Natural killer cell treated with Interleukin-12 subunit alpha and Interleukin-12 subunit beta and Interleukin-15 and Interleukin-18, amount 100 ng/mL, for 72 hours (primary cell): ENCODE measurements at places on chromosomes 1 and 21. TPM values are rescaled to one million over a fixed set of nuclear protein-coding genes. Genes with fewer than 3 reads are reported as not detected.
A peak's percentile ranks its signal among the peaks of the same experiment; 100 is the strongest.

DNA sequence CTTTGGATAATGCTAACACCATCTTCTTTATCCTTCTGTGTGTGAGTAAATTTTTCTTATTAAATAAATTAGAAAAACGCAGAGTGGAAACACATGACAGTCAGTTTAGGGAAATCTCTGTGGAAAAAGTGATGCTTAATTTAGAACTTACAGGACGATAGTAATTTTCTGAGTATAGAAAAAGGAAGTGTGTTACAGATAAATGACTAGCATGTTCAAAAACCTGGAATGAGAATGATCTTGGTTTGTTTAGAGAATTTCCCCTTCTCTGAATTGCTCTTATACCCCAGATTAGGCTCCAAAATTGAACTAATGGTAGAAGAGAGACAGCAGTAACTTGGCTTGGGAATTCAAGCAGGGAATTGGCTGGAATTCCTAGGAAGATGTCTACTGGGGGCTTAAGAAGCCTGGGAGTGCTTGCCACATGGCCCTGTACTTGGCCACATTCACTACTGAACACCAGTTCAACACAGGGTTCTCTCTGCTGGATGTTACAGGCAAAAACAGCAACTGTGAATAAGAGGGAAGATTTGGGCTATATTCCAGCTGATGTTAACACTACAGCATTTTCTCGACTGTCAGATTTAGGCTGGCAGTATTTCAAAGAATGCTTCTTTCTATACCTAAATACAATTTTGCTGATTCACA, 1004.2 kb downstream of the TTLL7 start:
- no peak for DNase-seq

The TFAP2E gene
- 3.3 TPM for total RNA-seq

The PLEKHG5 gene
- 0.81 TPM for total RNA-seq

The SLAMF1 gene
- total RNA-seq = 86.2 TPM

DNA sequence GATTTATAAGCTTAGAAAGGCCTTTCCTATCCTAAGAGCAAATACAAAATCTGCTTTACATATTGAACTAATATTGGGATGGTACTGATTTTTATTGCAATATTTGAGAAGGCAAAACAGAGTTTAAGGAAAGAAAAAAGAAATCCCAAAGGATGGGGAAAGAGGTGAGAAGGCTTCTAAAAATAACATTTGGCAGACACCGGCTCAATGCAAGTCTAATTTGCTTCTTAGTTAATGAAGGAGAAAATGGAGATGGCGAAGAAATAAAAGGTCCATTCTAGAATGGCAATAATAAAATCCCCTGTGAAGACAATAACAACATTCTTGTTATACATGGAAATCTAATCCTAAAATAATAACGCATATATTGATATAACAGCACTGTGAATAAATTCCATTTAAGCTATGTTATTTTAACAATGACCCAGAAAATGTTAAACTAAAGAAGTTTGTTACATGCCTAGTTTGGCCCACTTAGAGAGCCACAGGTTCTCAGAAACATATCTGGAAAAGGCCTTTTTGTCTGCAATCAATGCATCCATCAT, 117.7 kb downstream of the HLCS start:
- no peak for DNase-seq

DNA sequence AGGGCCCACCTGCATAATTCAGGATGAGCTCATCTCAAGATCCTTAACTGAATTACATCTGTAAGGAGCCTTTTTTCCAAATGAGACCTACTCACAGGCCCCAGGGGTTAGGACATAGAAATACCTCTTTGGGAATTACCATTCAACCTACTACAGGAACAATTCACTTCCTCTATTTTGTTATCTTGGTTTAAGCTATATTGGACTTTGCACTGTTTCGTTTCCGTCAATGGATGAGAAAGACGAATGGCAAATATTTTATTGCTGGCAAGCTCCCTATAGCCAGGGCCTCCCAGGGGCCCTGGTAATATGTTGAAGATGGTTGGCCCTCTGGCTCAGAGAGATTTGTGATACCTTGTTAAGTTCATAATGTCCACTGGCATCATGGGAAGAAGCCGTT, 384.2 kb upstream of the DUSP10 start:
- no peak for DNase-seq

DNA sequence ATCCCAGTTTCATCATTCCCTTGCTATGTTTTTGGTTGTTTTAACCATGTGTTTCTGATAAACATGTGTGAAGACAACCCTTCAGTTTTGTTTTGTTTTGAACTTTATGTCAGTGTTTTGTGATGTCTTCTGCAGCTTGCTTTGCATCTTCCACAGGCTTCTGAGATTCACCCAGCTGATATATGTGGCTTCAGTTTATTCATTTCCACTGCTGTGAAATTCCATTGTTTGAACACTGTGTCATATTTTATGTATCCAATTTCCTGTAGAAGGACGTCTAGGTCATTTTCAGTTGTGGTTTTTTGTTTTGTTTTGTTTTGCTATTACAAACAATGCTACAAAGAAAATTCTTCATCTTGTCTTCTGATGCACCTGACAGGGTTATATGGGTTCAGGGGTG, 27.2 kb upstream of the SLC26A9 start:
- no peak for DNase-seq

- DNase-seq = peak; percentile 51
Observed at GRCh38 chr1:228349701-228350171, 56.9 kb downstream of the TRIM11 start.

The S100A10 gene
- total RNA-seq = 152 TPM

The SPRR5 gene
- not detected for total RNA-seq

GRCh38 chr1:59404796-59405195, 107.9 kb downstream of the FGGY start:
- DNase-seq = no peak

GRCh38 chr1:210233216-210233494, 559 bp downstream of the SERTAD4 start:
- no peak for DNase-seq

DNA sequence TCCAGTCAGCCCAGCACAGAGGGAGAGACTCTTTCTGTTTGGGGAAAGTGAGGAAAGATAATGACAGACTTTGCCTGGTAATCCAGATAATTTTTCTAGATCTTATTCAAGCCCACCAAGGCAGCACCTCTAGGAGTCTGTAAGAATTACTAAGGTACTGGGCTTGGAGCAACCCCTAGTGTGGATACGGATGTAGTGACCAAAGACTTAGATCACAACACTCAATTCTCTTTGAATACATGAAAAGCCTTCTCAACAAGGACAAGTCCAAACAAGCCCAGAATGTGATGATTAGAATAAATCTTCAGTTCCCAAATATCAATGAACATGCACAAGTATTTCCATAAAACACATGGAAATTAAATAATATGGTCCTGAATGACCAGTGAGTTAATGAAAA, 206.9 kb downstream of the MRPL39 start:
- DNase-seq = no peak

DNA sequence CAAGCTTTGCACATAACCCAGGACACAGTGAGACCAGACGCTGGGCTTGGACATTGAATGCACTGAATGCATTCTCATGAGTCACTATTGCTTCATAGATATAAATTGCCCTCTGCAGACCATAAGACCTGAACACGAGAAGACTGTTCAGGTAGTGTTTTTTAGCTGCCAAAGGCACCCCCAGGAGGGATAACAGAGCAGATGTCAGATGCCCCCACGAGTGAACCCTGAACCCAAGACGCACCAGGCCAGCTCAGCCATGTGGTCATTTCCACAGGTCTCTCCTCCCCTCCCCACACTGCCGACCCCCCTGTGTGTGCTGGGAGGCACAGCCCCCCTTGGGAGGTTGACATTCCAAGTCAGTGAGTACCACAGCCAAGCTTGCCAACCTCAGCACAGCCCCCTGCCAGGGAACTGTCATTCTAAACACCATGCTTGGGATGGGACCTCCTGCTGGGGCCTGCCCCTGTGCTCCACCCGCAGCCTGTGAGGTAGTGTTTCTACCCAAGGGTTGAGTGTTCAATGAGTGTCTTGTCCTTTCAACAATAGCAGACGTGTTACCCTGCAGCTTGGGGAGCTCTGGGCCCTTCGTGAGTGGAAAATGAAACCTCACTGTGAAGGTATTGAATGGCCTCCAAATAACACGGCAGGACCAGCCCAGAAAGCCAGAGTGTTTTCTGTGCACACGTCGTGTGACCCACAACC, 68.2 kb downstream of the PSMG1 start:
- DNase-seq = peak; percentile 45

The CFAP107 gene
- total RNA-seq = not detected

The BCAN gene
- total RNA-seq = 0.36 TPM

DNA sequence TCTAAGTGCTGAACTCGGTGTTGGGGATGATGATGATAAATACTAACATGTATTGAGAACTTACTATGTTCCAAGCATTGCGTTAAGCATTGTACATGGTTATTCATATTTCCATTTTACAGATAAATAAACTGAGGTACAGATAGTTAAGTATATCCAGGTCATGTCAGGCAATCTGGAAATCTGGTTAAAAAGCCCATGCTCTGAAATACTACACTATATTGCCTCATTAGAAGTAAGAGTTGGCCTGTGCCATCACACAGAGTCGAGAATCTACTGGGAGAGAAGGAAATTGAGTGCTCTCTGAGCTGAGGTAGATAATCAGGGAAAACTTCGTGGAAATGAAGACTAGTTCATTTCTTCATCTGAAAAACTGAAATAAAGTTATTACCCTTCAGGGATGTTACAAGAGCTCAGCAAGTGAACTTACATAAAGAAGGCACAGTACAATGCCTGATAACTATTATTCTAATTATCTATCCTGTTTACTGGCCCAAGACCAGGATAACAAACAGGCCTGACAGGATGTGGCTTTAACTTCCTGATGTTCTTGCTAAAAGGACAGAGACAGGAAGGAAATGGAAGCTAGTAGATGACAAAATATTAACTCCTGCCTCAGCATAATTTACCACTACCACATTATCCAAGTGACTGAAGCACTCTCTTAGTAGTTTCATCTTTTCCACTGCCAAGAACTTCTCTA, 85.6 kb downstream of the EPS15 start:
- DNase-seq = no peak

DNA sequence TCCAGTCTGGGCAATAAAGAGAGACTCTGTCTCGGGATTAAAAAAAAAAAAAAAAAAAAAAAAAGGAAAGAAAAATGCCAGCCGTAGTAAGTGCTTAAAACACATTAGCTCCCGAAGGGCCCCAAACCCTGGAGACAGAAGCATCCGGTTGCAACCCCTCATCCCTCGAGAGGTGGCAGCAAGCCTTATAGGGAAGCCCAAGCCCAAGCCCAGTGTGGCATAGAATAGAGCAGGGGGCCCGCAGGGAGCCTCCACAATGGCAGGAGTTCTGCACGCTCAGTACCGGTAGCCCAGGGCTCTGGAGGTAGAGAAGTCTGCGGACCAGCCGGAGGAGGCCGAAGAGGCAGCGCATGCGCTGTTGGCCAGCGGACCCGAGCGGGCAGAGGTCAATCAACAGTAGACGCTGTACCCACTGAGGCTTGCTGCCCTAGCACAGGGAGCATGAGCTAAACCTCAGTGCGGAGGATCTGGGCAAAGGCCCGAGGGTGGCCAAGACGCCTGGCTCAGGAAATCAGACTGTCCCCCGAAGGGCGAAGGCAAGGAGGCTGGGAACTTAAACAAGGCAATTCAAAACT, 34.1 kb upstream of the C1orf198 start:
- DNase-seq = no peak

GRCh38 chr1:219568733-219569132, 44.2 kb downstream of the ZC3H11B start:
- no peak for DNase-seq

DNA sequence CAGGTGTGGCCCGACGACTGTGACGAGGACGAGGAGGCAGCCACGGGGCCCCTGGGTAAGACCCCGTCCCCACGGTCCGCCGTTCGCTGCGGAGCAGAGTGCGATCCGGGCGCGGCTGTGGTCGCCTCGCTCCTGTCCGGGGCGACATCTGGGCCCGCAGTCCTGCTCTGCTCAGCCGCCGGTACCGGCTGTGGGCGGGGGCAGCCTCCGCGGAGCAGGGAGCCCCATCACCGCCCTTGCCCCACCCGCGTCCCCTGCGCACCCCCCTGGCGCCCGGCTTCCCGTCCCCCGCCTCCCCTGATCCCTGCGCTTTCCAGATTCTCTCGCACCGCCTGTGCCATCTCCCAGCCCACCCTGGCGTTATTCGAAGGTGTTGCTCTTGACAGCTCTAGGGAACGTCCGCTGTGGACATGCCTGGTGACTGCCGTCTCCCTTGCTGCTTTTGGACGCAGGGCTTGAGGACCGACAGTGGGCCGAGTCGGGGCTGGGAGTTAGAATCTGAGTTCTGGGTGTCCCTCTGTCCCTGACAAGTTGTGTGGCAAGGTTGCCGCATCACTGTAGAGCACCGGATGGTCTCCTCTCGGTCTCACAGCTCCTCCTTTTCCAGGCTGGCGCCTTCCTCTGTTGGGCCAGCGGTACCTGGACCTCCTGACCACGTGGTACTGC, 596 bp downstream of the TOR3A start:
- DNase-seq = peak; percentile 61

GRCh38 chr1:165527251-165528007, 16.4 kb upstream of the LRRC52 start:
- DNase-seq = no peak

DNA sequence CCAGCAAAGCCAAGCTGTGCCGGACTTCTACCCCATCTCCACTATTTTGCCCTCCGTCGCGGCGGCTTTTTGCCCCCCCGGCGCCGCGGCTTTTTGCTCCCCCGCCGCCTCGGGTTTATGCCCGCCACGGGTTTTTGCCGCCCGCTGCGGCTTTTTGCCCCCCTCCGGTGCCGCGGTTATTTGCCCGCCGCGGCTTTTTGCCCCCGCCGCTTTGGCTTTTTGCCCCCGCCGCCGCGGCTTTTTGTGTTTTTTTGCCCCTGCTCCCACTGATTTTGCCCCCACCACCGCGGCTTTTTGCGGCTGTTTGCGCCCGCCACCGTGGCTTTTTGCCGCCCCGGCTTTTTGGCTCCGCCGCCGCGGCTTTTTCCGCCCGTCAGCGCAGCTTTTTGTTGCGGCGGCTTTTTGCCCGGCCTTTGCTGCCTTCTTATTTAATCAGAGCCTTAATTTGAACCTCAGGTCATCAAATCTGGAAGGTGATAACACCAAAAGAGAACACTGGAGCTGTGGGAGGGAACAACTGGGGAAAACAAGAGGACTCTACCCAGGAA, 106.0 kb downstream of the TPTE start:
- no peak for DNase-seq

DNA sequence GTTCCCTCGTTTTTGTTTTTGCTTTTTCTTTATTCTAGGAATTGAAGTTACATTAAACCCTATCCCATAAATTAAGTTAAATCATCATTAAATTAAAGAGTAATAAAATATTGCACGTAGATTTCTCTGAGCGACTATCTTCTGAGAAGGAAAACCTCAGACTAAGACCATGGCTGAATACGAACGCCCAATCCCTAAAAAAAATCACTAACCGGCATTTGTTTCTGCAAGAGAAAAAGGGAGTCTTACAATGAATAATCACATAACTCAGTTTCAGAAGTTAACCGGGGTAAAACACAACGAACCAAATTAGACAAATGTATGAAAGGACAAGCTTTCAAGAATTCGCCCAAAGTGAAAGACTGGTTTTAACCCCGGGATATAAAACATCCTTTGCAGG, 1.3 kb downstream of the PIK3R3 start:
- no peak for DNase-seq
